Cardiac fibroblast (primary cell): ENCODE measurements at places on chromosomes 11 and 22.

DNA sequence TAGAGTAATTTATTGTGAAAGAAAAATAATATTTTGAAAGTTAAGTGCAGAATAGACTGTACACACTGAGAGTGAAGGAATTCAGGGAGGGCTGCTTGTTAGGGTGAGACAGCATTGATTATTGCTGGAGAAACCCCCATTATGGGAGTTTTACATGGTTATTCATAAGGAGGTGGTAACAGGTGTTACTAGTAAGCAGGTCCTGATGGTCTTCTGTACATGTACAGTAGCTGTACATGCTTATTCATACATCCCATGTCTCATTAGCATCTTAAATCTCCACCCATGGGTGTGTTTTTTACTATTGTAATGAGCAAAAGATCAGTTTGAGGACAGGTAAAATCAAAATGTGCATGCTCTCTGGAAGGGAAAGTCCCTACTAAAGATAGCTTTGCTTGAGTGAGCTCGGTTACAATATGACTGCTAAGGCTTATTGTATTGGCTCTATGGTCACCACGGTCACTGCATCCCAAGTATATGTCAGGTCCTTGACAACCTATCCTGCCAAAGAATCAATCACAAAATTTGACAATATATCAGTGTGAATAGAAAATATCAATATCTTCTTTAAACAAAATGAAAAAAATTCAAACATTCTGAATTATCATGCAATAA is 6.2 kb downstream of the KDM4F start:
- no peak for DNase-seq

GRCh38 chr11:36744375-36745168 is 146.5 kb upstream of the RAG2 start:
- DNase-seq: peak; percentile 63

GRCh38 chr11:62724171-62724570 is 3.1 kb downstream of the HNRNPUL2 start:
- no peak for DNase-seq

GRCh38 chr11:15745266-15745665 is 611.1 kb downstream of the SOX6 start:
- DNase-seq: peak; percentile 47

DNA sequence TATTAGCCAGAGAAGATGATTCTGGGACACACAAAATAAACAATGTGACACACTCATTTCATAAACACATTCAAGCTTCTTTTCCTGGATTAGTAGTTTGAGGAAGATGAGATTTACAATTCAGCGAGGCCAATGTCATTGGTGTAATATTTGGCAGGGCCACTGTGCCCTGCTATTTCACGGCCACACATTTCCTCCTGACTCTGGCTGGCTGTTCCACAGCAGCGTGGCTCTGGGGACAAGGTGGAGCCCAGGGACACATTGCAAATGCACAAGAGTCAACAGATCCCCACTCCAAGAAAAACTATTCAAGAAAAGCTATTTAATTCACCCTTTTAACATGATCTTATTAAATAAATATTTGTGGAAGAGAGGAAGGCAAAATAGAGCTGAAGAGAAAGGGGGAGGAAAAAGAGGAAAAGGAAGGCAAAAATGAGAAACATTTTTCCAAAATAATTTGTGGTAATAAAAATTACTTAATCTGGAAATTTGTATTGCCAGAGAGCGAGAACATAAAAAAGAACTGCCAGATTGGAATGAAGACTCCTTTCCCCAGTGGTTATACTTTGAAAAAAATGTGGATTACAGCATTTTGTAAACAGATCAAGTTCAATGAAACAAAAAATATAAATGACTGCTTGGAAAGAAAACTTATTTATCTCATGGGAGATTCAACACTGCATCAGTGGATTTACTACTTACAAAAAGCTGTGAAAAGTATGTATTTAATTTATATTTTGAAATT is 27.1 kb downstream of the NXPE2 start:
- DNase-seq: no peak

- DNase-seq: no peak
Observed at GRCh38 chr22:26444777-26445176, 15.7 kb downstream of the ASPHD2 start.

- no peak for DNase-seq
Observed at GRCh38 chr11:134932761-134933160, 520.7 kb upstream of the B3GAT1 start.

GRCh38 chr22:31753005-31753633 is 700 bp upstream of the DEPDC5 start:
- no peak for DNase-seq

GRCh38 chr11:44839458-44840084 is 111.1 kb downstream of the TP53I11 start:
- DNase-seq: no peak

- no peak for DNase-seq
Observed at GRCh38 chr22:25718135-25718840, 23.7 kb upstream of the MYO18B start.

DNA sequence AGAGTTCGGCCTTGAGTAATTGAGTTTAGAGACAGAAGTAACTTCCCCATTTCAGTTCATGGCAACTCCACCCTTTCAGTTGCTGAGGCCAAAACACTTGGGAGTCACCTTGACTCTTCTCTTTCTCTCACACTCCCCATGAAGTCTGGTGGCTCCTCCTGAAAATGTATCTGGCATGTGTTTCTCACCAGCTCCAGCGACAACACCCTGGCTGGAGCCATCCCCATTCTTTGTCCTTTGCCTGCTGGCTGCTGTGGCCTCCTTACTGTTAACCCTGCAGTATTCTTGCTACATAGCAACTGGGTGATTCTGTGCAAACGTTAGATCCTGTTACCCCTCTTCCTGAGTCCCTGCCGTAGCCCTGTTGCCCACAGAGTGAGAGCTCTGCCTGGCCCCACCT is 23.8 kb downstream of the SLC6A5 start:
- DNase-seq: no peak

- DNase-seq: peak; percentile 79
Observed at GRCh38 chr22:29330753-29331152, 15.3 kb upstream of the RASL10A start.

- no peak for DNase-seq
Observed at GRCh38 chr11:60982184-60982583, 10.7 kb downstream of the CD6 start.

DNA sequence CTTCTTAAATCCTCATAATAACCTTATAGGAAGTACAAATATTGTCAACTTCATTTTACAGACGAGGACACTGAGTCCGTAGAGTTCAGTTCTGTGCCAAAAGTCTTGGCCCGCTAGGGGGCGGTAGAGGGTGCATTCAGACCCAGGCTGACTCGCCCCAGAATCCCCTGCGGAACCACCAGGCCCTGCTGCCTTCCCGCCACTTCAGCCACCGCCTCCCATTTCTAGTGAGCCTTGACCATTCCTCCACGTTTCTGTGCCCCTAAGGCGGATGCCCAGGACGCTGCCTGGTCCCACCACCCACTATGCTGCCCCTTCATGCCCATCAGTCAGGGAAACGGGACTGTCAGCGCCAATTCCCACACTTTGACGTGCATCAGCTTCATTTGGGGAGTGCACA is 19.1 kb downstream of the SYT13 start:
- no peak for DNase-seq

DNA sequence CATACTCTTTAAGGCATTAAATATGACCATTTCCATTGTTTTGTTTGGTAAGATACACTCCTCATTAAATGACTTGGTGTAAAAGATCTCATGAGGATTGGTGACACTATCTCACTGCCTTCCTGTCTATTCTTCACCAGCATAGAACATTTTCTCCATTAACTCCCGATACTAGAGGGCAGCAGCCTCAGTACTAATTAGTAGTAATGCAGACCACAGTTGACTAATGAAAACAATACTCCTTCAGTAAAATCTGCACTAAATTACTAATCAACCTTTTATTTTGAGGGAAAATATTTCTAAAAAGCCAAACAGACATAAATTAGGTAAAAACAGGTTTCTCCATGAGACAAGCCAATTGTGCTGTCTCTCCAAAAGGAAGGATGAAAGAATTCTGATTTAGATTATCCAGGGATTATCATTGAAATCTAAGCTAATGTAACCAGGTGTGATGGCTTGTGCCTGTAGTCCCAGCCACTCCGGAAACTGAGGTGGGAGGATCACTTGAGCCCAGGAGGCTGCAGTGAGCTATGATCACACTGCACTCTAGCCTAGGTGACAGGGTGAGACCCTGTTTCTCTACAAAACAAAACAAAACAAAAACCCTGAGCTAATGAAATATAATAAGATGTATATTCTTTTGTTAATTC is 9.4 kb downstream of the PGM2L1 start:
- DNase-seq: peak; percentile 66

DNA sequence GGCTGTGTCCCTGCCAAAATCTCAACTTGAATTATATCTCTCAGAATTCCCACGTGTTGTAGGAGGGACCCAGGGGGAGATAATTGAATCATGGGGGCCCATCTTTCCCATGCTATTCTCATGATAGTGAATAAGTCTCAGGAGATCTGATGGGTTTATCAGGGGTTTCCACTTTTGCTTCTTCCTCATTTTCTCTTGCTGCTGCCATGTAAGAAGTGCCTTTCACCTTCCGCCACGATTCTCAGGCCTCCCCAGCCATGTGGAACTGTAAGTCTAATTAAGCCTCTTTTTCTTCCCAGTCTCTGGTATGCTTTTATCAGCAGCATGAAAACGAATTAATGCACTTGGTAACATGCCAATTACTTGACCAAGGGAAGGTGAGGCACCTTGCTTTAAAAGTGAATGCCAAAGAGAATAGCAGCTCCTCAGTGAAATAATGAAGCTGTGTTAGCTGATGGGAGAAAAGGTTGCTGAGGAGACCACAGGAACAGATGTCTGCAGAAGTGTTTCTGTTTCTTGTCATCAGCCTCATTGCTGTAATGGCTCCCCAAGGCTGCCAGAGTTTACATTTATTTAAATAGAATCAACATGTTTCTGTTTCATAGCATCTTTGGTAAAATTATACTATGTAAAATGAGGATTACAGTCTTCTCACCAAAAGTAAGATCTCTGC is 89.0 kb upstream of the CD44 start:
- no peak for DNase-seq

- no peak for DNase-seq
Observed at GRCh38 chr11:71542879-71543777, 5.1 kb upstream of the KRTAP5-9 start.
